ENCODE measurements at places on chromosomes 3 and 15. TPM values are rescaled to one million over a fixed set of nuclear protein-coding genes. Genes with fewer than 3 reads are reported as not detected.
A peak's percentile ranks its signal among the peaks of the same experiment; 100 is the strongest.

The PCLAF gene
- 2.9 TPM for total RNA-seq

- no peak for DNase-seq
Observed at GRCh38 chr3:55658270-55658669, 171.2 kb upstream of the WNT5A start.

DNA sequence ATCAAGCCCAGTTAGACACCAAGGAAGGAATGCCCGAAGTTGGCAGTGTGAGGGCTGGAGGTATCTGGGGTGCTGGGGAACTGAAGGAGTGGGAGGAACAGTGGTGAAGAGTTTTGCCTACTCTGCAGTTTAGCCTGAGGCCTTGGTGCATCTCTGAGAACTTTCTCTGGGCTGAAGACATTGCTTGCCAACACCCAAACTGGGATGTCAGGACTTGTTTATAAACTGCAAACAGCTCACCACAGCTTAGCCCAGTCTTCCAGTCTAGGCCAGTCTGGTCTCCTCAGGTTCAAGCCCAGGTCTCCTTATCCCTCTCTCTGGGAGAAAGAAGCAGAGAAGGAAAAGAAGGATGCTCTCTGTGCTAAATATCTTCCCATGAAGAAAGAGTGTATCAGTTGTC is 68.0 kb upstream of the BOC start:
- DNase-seq = no peak

The TASOR gene
- total RNA-seq = 187 TPM

The PP2D1 gene
- not detected for total RNA-seq

GRCh38 chr3:170419557-170420087 is 954 bp downstream of the CLDN11 start:
- DNase-seq = peak; percentile 58

DNA sequence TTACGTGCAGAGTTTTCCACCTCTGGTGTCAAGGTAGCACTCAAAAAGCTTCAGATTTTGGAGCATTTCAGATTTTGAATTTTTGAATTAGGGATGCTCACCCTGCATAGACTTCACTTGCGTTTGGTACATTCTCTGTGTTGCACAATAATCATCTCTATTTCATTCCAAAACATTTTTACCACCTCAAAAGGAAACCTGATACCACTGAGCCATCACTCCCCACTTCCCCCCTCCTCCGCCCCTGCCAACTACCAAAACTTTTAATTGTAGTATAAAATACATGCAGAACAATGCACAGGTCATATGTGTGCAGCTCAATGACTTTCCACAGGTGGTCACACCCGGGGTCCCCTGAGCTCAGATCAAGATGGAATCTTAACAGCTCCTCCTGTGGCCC is 208.8 kb downstream of the SV2B start:
- no peak for DNase-seq

DNA sequence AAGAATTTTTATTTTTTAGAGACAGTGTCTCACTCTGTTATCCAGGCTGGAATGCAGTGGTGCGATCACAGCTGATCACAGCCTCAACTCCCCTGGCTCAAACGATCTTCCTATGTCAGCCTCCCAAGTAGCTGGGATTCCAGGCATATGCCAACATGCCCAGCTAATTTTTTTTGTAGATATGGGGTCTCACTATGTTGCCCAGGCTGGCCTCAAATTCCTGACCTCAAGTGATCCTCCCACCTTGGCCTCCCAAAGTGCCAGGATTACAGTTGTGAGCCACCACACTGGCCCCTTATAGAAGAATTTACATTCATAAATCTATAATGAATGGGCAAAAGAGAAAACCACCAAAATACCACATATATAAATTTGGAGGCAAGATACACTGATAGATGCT is 15.2 kb downstream of the SENP7 start:
- no peak for DNase-seq

- no peak for DNase-seq
Observed at GRCh38 chr3:124847863-124848262, 39.3 kb downstream of the ITGB5 start.

DNA sequence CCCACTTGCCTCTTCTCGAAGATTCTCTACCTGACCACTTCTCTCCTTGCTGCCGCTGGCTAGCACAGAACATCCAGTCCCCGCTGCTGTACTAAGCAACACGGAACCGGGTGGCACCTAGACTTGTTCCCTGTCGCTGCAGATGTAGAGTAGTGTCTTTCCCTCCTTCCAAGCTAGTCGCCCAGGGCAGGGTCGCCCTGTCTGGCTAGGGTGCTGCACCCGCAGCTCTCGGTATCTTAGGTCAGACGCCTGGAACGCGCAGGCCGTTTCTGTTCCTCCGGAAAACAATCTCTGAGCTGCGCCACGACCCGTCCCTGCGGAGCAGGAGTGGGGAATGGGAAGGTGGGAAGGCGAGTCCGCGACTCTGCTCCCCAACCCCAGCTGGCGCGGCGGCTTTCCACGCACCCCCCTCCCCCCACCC is 758 bp upstream of the SNX33 start:
- peak; percentile 54 for DNase-seq

DNA sequence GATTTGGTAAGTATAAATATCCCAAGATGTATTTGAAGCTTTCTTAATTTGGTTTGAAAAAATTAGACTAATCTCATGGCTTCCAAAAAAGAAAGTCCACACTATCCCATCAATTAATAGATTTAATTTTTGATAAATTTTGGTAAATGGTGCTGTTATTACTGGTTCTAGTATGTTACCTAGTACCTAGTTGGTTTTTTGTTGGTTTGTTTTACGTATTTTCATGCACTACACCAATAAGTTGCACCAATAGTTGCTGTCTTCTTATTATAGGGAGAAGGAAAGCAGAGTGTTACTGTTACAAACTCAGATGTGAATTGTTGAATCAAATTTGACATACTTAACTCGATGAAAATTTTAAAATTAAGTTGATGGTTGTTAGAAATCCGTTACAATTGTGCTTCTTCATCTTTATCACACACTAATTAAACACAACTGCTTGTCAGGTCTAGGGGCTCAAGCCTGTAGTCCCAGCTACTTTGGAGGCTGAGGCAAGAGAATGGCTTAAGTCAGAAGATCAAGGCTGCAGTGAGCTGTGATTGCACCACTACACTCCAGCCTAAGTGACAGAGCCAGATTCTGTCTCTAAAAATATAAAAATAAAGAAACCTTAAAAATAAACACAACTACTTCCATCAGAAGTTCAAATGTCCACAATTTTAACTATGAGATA is 23.1 kb upstream of the MBNL1 start:
- no peak for DNase-seq

The SEMA3B gene
- total RNA-seq = 2.4 TPM

GRCh38 chr3:14435175-14436014 is 33.0 kb downstream of the SLC6A6 start:
- no peak for DNase-seq

DNA sequence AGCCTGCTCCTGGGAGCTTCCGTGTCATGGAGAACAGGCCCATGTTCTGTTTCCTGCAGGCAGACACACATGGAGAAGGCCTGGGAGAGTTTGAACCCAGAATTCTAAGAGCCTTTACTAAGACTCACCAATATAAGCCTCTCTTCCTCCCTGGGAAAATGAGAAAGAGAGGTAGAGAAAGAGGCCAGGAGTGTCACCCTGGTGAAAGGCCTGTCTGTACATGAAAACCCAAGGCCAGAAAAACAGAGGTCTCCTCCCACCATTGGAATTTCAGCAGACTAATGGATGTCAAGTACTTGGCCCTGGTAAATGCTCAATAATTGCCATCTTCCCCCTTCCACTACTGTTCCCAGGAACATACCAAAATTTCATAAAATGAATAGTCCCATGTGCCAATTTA is 117.6 kb downstream of the TOP2B start:
- DNase-seq = no peak

The TGM4 gene
- not detected for total RNA-seq

GRCh38 chr3:150763841-150764483 is 993 bp upstream of the SIAH2 start:
- DNase-seq = peak; percentile 73

The PLA2G4F gene
- total RNA-seq = not detected

The CDHR4 gene
- not detected for total RNA-seq

GRCh38 chr3:65596571-65597225 is 442.0 kb downstream of the MAGI1 start:
- no peak for DNase-seq

DNA sequence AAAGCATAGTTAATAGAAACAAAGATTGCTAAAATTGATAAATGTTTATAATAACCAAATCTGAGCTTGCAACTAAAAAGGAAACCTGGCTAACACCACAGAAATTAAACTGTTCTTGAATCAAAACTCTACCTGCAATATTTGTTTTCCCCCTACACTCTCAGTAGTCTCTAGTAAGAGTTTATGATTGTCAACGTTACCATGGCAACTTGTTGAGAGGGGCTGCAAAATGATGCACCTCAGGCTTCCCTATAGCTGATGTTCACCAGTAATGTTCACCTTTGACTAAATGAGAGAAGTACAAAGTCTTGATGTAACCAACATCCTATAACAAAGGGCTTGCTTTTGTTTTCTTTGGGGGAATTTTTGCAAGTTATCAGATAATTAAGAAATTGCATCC is 101.1 kb upstream of the FHIT start:
- DNase-seq = no peak

GRCh38 chr15:73987681-73988444 is 4.2 kb downstream of the STOML1 start:
- no peak for DNase-seq

GRCh38 chr3:162366166-162366766 is 869.7 kb downstream of the OTOL1 start:
- no peak for DNase-seq

- peak; percentile 14 for DNase-seq
Observed at GRCh38 chr3:170614214-170614966, 28.5 kb upstream of the SLC7A14 start.

The ETFA gene
- total RNA-seq = 61.1 TPM

- no peak for DNase-seq
Observed at GRCh38 chr3:153768561-153769469, 352.4 kb upstream of the ARHGEF26 start.
